ENCODE measurements at places on chromosomes 3 and 15.

DNA sequence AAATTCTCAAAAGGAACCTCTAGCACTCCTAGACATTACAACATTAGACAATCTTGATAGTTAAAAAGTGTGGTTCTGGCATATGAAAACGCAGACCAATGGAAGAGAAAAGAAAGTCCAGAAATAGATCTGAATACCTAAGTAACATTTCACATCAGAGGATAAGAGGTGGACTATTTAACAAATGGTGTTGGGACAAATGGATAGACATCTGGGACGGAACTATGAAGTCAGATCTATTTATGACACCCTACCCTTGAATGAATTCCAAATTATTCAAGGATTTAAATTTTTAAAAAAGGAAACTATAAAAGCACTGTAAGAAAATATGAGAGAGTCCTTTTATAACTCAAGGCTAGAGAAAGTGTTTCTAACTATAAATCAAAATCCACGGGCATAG, 111.3 kb downstream of the SCN11A start:
- DNase-seq, result no peak

DNA sequence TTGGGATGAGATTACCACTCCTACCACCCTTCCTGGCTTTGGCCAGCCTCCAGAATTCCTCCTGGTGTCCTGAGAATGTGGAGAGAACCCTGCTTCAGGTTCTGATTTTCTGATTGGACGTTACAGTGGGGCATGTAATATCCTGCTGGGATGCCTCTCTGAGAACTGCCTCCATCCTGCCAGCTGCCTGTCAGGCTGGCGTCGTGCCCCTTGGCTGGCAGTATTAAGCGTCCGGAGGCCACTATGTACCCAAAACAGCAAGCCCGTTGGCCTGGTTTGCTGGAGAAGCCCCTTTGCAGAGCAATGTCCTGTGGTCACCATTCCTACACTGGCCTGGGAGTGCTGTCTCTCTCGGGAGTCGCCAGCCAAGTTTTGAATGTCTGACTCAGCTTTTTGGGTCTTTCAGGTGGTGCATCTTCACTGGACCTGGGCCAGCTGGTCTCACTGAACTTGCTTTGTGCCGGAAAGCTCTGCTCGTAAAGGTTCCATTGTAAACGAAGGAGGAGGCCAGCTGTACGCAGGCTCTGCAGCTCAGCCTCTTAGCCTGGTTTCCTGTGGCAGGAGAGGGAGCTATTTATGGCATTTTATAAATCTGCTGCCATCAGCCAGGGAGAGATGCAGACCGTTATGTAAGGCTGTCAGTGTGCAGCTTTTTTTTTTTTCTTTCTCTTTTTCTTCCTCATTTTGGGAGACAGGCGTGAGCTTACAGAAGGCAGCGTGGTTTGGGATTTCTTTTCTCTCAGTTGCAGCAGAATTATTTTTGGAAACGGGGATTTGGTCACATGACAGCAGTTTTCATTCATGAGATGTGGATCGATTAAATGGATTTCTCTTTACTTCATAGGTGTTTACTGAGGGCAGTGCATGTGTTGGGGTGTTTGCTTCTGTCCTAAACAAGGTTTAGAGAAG, 19.0 kb upstream of the TRAK1 start:
- no peak for DNase-seq

- no peak for DNase-seq
These were observed 215.5 kb downstream of the PDZRN3 start for GRCh38 chr3:73409138-73409763.

GRCh38 chr3:8489278-8489792, 12.3 kb upstream of the LMCD1 start:
- DNase-seq, result no peak

DNA sequence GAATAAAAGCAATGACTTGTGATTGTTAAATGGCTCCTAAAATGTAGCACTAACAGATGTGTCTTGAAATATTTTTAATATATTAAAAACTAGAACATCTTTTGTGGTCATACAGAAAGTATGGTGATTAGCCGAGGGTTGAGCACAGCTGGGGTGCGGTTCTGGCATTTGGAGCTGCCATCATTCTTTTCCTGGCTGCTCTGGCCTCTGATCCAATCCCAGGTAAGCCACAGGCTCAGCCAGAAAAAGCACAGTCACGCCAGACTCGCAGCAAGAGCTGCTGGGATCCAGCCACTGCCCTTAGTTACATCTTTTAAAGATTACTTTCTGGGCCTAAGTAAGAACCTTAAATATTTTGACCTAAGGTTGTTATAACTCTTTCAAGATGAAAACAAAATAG, 196.8 kb downstream of the PLCL2 start:
- DNase-seq, result no peak

- DNase-seq, result no peak
These were observed 198.3 kb downstream of the OTOL1 start for GRCh38 chr3:161694682-161695564.

DNA sequence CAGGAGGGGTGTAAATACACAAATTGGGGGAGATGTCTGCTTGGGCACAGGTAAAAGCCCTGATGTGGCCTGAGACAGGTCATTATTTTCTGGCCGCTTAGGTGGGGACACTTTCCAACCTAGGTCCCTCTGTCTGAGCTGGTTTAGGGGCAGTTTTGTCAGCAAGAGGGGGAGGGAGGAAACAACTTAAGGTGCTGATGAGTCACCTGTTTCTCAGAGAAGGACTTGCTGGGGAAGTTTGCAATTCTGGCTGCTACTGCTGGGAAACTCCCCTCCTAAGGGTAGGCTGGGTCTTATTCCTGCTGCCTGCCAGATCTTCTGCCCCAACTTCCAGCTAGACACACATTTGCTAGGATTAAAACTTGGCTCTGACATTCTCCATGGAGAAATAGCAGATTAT, 4.8 kb upstream of the RHOV start:
- DNase-seq, result no peak

GRCh38 chr3:37479981-37480380, 305.6 kb upstream of the LRRFIP2 start:
- DNase-seq, result no peak

DNA sequence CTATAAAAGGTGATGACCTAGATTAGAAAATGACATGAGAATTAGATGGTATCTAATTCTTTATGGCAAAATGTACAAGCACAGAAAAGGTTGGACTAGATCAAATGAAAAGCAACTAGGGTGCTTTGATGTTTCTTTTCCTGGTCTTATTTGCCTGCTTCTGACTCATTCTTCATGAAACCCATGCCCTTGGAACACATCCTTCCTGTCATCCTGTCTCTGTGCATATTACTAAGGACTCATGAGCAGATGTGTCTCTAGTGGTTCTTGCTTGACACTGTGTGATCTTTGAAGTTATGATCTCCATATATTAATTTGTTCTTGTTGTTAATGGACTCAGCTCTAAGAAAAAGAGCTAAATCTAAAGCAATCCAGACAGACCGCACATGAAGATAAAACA, 314.0 kb downstream of the ERC2 start:
- DNase-seq, result no peak

- DNase-seq, result no peak
These were observed 237.1 kb downstream of the KCNMB2 start for GRCh38 chr3:178773358-178773757.

DNA sequence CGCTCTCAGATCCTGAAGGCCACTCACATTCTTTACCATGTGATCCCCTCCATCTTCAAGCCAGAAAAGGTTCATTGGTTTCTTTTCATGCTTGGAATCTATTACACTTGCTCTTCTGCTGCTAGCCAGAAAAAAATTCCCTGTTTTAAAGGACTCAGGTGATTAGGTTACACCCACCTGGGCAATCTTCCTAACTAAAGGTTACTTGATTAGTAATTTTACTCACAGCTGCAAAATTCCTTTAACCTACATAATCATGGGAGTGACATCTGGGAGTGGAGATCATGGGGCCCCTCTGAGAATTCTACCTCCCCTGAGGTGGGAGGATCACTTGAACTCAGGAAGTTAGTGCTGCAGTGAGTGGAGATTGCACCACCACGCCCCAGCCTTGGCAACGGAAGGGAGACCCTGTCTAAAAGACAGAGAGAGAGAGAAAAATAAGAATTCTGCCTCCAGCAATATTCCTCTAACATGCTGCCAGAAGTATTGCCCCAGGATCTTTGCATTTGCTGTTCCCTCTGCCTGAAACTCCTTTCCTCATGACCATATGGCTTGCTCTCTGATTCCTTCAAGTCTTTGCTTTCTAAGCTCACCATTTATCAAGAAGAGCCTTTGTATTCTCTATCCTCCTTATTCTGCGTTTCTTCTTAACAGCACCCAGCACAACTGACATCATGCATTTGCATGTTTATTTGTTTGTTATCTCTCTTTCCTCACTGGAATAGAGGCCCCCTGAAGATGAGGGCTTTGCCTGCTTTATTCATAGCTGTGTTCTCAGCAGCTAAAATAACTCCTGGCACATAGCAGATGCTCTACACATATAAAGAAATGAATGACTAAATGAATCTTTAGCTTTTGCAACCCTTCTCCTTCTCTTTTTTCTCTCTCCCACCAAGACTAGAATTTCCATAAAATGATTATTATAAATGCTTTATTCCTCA, 68.2 kb downstream of the EDEM1 start:
- DNase-seq, result no peak

- no peak for DNase-seq
These were observed 840.1 kb downstream of the TUSC7 start for GRCh38 chr3:117549716-117550115.

DNA sequence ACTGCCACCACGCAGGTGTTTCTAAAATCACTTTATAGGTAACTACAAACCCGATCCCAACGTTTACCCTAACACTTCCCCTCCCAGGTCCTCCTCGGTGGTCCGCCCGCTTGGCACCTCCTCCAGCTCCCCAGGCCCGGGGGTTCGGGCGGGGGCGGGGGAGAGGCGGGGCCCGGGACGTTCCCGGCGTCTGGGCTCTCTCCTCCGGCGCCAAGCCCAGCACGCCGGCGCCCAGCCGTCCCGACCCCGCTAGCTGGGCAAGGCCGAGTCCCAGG, 562 bp downstream of the CGGBP1 start:
- DNase-seq, result no peak

DNA sequence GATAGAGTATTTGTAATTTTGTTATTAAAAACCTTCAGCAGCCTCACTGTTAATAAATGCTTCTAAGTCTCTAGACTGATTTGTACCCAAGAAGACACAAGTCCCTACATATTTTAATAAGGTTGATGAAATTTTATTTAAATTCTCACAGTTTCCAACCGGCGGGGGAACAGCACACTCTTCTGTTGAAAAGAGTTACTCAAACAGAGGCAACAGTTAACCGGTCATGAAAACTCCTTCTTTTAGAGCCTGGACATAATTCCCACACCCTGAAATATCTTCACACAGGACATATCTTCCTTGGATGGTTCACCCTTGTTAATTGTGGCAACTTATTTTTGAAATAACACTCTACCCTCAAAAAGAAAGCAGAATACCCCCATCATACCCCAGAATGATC, 278.8 kb downstream of the FOXP1 start:
- DNase-seq, result no peak

GRCh38 chr15:91073077-91073476, 27.0 kb upstream of the SV2B start:
- no peak for DNase-seq

- no peak for DNase-seq
These were observed 294.2 kb upstream of the TBL1XR1 start for GRCh38 chr3:177491296-177492032.

DNA sequence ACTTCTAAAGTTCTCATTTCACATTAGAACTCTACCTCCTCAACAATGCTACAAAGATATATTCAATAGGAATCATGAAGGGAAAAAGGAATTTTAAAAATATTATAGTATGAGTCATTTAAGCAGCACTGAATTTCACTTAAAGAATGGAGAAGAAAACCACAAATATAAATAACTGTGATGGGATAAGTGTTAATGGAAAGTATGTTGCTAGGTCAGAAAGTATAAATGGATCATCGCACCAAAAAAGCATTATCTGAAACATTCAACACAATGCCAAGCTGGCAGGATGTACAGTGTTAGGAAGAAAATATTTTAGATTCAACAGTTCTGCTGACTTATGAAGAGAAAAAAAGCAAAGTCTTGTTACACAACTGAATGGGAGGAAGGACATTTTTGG, 101.4 kb downstream of the TFG start:
- DNase-seq, result no peak

DNA sequence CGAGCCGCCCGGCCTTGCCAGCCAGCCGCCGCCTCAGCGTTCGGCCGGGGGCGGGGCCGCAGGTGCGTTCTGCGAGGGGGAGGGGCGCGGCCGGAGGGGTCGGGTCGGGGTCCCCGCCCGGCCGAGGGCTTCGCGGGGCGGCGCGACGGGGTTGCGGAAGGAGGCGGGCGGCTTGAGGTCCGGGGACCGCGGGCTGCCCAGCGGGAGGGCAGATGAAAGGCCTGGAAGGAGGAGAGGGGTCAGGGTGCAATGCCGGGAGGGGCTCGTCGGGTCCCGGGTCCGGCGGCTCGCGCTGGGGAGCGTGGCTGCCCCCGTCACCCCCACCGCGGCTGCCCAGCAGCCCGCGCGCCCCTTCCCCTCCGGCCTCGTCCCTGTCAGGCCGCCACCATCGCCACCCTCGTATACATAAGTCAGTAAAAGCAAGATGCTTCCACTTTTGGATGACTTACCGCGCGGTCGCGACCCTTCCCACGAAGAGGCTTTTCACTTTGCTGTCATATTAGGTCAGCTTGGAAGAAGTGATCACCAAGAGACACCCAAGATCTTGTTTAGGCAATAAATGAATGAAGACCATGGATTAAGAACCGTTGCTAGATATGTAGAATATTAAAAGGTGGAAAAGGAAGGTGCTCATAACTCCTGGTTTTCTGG, 620 bp upstream of the ANP32A start:
- DNase-seq, result no peak

- DNase-seq, result no peak
These were observed 199.6 kb downstream of the TJP1 start for GRCh38 chr15:29622637-29623036.

DNA sequence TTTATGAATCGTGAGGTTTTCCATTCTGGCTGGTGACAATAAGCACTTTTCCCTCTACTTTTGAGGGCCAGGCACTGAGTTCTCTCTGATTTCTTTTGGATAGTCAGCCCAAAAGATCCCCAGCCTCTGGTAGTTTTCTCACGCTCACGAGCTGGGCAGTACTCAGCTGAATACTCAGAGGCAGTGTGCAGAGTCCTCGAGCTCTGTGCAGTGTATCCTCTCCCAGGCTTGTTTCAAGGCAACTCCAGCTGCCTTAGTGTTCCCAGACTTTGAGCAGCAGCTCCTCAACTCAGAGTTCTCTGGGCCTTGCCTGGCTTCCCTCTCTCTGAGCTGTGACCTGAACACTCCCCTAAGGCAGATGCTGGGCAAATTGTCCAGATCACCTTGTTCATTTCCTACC, 59.1 kb upstream of the IQSEC1 start:
- DNase-seq, result no peak

GRCh38 chr15:72358650-72359171, 17.1 kb downstream of the HEXA start:
- DNase-seq, result peak; percentile 80

GRCh38 chr3:62094461-62094860, 278.9 kb downstream of the FEZF2 start:
- DNase-seq, result no peak

DNA sequence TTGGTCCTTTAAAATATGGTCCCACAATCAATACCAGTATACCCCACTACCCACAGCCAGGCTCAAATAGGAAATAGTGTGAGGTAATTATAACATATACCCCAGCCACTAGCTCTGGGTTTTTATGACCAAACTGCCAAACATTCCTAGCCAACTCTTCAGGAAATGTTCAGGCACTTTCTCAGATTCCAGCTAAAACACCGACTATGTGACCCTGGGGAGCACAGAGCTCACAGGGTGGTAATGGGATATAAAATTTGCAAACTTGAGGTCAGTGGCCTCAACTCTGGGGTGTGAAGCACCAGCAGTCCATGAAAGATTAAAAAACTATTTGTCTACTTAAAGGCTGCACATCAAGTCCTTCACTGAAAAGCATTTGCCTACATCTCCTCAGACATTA, 12.9 kb downstream of the FBN1 start:
- DNase-seq, result no peak
